ENCODE measurements at places on chromosomes 2 and 18.

- H3K27ac ChIP-seq: no peak overlapping the region
- H3K4me1 ChIP-seq: no peaks in the 10 kb centered on the region
- no peaks in the 10 kb centered on the region for H3K36me3 ChIP-seq
- H3K27me3 ChIP-seq: no peaks in the 10 kb centered on the region
- H3K4me3 ChIP-seq: no peak overlapping the region
These were observed 147.3 kb downstream of the IRS1 start for GRCh38 chr2:226652369-226652768.

- no peak overlapping the region for H3K27ac ChIP-seq
- no peaks in the 10 kb centered on the region for H3K4me1 ChIP-seq
- DNase-seq: peak; percentile 79
These were observed 115.2 kb upstream of the TFCP2L1 start for GRCh38 chr2:121400201-121400600.

DNA sequence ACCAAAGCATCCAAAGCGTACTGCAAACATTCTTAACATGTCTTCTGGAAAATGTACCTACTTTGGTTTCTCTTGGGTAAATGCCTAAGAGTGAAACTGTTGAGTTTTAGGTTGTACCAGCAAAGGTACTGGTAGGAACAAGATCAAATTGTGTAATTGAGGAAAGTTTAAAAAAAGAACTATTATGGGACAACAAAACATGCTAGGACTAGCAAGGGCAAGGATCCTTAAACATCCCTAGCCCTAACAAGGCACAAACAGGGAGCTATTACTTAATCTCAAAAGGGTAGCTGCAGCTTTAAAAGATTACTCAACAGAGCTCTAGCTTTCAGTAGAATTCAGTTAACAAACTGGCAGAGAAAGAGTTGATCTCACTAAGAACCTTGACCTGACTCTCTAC lies 56.0 kb upstream of the GRB14 start:
- no peaks in the 10 kb centered on the region for H3K36me3 ChIP-seq
- H3K27me3 ChIP-seq: no peaks in the 10 kb centered on the region
- no peak overlapping the region for H3K4me3 ChIP-seq
- no peak for DNase-seq
- H3K4me1 ChIP-seq: no peaks in the 10 kb centered on the region

DNA sequence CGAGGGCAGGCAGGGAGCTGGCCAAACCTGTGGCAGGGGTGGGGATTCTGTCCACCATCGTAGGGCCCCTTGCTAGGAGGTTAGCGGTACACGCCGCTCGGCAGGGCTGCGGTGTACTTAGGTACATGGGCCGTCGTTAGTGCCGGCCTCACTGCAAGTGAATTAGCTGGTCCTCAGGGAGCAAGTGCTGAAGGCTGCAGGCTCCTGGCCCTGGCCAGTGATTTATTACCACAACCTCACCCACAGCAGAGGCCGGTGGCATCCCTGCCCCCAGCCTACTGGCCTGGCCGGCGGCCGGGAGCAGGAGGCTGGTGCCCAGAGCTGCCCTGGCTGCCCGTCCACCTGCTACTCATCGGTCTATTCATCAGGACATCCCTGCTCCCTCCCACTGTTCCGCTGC lies 19.6 kb upstream of the PTMA start:
- H3K4me1 ChIP-seq: no peaks in the 10 kb centered on the region
- no peak overlapping the region for H3K27ac ChIP-seq
- H3K27me3 ChIP-seq: no peaks in the 10 kb centered on the region
- DNase-seq: no peak
- H3K36me3 ChIP-seq: no peaks in the 10 kb centered on the region

DNA sequence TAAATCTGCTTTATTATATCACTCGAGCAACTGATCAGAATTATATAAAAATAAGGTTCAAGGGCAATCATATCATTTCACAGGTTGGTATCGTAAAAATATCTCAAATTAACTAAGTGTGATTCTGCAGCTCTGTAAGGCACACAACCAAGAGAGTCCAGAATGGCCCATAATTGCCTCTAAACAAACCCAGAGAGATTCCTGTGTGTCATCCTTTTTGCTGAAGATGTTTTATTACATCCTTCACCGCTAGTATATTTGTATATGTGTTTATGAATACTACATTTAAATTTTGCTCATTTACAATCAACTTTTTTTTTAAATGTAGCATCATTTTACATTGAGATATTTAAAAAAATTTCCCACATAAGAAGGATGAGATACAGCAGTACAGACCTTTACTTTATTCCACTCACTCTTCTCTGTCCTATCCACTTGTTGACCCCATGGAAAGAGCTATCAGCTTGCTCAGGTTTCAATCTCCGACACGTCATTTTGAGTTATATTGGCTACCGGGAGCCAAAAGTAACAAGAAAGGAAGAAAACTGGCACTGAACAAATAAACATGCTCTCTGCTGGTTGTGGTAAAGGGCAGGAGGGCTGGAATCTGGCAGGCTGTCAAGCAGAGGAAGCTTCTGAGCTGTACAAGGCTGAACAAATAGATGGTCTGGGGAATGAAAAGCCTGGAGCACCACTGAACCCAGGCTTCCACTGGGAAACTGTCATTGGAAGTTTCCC lies 23.1 kb downstream of the PLA2R1 start:
- no peaks in the 10 kb centered on the region for H3K36me3 ChIP-seq
- no peaks in the 10 kb centered on the region for H3K4me1 ChIP-seq
- no peak overlapping the region for H3K27ac ChIP-seq
- DNase-seq: no peak
- no peaks in the 10 kb centered on the region for H3K27me3 ChIP-seq

- peak overlapping the region; percentile 13 for H3K4me3 ChIP-seq
- H3K27me3 ChIP-seq: no peaks in the 10 kb centered on the region
- no peak overlapping the region for H3K27ac ChIP-seq
- no peak for DNase-seq
These were observed 106.2 kb upstream of the ZFP36L2 start for GRCh38 chr2:43332653-43333052.

Data from kidney (tissue), 22 donors.